ENCODE measurements at places on chromosomes 5 and 9.

GRCh38 chr9:83304686-83305085 is 233.5 kb downstream of the FRMD3 start:
- DNase-seq: no peak

GRCh38 chr5:53508125-53508524 is 27.7 kb downstream of the FST start:
- DNase-seq: no peak

DNA sequence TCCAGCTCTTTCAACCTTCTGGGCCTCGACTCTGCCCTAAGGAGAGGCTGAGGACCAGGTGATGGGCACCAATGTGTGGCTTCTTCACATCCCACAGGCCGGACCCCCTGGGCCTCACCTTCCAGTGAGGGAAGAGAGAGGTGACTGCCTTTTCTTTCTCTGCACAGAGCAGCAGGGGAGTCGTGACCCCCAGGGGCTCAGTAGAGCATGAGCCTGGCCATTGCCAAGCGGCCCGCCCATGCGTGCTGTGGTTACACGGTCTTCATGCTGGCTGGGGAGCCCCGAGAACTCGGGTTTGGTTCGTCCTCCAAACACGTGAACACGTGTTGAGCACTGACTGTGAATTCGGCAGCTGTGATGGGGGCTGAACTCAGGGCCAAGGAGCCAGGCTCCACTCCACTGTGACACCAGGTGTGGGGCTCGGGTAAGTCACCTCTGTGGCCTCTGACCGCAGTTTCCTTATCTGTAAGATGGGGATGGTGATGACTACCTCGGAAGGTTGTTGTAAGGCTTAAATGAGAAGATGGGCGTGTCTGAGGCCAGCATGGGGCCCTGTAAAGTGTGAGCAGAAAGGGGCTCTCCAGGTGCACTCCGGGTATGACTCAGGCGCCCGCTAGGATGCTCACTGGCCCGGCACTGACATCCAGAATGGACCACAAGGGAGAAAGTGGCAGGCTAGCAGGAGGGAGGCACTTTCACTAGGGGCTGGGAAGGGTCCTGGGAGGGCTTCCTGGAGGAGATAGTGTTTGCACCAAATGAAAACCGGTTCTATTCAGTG is 13.4 kb upstream of the GRHPR start:
- DNase-seq: no peak

DNA sequence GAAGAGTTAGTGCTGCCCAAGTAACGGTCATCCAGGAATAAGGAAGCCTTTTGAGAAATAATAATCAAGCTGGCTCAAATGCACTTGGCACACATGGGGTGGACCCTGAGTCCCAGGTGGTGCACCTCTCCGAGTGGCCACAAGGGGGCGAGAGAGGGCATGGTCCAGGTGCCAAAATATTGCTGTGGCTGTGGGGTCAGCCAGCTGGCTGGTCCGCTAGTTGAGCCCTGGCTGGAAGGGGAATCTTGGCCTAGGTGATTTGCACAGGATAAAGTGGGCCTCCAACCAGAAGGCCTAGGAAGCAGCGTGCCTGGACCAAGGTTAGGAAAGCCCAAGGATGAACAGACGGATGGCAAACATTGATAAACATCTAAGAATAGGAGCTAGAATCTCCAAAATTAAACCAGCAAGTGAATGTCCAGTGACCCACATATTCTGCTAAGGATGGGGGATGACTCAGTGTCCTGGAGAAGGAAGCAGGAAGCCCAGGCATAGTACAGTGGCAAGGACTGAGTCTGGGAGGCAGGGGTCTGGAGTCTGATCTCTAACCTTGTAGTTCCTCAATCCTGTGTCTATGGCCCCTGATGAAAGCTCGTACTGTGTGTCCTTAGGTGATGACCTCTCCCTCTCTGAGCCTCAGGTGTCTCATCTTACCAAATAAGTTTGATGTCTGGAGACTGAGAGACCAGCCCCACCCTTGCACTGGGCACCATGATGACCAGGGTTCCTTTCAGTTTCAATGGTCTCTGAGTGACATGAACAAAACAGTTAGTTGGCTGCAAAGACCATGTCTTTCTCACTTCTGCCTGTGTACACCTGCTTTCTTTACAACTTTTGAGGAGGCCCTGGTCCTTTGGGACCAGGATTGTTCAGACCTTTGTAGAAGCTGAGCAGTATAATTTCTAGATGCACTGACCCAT is 19.2 kb upstream of the SHB start:
- DNase-seq: no peak

DNA sequence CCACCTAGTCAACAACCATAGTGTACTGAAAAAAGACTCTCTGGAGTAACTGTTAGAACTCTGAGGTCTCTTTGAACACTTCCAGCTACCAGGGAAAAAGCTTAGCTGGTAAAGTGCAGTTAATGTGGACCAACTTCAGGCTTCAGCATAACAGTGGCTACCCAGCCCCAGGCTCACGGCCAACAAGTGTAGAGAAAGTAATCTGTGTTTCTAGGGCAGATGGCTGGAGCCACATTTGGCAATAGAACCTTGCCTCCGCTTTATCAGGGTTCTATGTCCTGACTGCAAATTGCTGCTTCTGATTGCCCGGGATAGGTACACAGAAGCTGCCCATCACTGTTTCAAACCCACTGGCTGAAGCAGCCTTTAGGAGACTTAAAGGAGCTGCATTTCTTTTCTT is 76.0 kb upstream of the SIMC1 start:
- no peak for DNase-seq

GRCh38 chr5:172002310-172002709 is 4.1 kb downstream of the FBXW11 start:
- no peak for DNase-seq

DNA sequence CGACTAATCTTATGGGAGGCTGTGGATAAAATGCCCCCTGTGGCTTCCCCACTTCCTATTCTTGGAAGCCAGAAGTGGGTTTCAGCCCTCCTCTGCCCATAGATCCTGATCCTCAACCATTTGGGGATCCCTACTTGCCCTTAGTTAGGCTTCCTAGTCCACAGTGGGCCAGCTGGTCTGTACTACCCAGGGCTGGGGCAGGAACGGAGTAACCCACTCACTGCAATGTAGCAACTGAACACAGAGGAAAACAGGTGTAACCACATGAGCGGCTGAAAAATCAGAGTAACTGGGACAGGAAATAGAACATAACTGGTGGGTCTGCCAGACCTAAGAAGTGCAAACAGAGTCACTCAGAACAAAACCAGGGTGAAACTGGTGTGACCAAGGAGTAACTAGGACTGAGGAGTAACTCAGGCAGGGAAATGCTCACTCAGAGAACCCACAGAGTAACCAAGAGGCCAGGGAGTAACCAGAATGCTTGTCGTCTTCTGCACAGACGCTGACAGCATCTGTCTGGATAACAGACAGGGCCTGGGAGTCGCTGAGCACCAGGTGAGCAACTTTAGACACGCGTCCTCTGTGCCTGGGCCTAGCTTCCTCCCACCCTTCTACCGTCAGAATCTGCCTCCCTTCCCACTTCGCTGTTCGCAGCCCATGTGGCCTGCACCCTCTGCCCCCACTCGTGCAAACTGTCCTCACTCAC is 1.0 kb downstream of the AQP3 start:
- no peak for DNase-seq

DNA sequence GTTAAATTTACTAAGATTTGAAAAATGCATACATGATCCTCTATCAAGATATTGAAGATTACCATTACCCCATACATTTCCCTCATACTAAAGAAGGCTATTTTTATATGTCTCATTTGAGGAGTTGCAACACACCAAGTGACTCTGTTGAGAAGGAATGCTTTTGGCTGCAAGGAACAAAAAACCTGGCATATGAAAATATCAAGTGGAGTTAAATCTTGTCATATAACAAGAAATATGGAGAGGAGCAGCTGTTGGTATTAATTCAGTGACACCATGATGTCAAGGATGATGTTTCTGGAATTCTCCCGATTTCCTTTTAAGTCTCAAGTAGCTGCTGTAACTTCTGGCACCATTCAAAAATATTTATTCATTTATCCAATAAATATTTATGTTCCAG is 193.8 kb downstream of the CSNK1G3 start:
- no peak for DNase-seq

All from HFF-Myc (cell line).